Posterior vena cava (tissue), 2 donors: ENCODE measurements at places on chromosomes 2 and 18.

- no peak for DNase-seq
Measured at GRCh38 chr18:58671632-58672564, 633 bp downstream of the MALT1 start.

- no peak for DNase-seq
Measured at GRCh38 chr2:152200101-152200500, 24.5 kb upstream of the STAM2 start.

DNA sequence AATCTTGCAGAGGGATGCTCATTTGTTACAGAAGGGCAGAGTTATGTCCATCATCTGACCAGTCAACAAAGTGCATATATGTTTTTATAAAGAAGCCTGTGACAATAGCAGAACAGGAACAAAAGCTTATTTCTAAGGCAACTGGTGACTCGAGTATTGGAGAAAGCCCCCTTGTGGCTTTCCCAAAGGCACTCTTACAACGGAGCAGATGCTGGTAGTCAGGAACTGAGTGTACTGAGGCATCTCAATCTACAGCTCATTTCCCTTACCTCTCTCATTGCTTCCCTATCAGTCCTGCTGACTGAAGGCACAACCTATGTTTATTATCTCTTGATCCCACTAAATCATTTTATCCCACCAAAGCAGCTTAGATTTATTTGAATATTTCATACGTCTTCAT lies 557.1 kb upstream of the CHAC2 start:
- DNase-seq, result no peak

GRCh38 chr2:17538022-17538843 lies 2.3 kb upstream of the VSNL1 start:
- DNase-seq, result no peak

GRCh38 chr2:19141234-19142004 lies 217.0 kb downstream of the OSR1 start:
- DNase-seq, result no peak

- DNase-seq, result no peak
Measured at GRCh38 chr2:111032721-111033429, 87.8 kb upstream of the BCL2L11 start.

GRCh38 chr2:49948091-49948490 lies 793.8 kb upstream of the FSHR start:
- DNase-seq, result no peak

DNA sequence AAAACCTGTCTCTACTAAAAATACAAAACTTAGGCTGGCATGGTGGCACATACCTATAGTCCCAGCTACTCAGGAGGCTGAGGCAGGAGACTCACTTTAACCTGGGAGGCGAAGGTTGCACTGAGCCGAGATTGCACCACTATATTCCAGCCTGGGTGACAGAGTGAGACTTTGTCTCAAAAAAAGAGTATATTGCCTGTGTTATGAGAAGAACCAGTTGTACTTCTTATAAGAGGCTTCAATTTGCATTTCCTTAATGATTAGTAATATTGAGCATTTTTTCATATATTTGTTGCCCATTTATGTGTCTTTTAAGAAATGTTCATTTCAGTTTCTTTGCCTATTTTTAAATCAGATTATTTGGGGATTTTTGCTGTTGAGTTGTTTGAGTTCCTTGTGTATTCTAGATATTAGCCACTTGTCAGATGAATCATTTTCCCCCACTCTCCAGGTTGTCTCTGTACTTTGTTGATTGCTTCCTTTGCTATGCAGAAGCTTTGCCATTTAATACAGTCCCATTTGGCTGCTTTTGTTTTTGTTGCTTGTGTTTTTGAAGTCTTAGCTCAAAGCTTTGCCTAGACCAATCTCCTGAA lies 75.8 kb upstream of the LRPPRC start:
- no peak for DNase-seq

DNA sequence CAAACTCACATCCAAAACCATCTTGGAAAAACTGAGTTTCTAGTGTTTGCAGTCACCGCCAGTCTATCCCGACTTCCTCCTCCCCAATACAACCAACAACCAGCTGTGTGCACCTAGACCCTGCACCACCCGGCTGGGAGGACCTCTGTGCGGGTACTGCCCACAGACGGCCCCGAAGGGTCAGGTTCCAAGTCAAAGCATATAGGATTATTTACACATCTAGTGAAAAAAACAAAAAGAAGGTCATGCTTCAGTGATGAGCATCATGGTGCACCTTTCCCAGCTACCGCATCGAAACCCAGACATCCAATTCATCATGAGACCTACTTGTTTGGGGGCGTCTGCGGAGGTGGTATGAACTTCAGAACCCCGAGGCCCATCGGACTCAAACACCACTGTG lies 124.8 kb downstream of the ZNF516 start:
- DNase-seq, result no peak

DNA sequence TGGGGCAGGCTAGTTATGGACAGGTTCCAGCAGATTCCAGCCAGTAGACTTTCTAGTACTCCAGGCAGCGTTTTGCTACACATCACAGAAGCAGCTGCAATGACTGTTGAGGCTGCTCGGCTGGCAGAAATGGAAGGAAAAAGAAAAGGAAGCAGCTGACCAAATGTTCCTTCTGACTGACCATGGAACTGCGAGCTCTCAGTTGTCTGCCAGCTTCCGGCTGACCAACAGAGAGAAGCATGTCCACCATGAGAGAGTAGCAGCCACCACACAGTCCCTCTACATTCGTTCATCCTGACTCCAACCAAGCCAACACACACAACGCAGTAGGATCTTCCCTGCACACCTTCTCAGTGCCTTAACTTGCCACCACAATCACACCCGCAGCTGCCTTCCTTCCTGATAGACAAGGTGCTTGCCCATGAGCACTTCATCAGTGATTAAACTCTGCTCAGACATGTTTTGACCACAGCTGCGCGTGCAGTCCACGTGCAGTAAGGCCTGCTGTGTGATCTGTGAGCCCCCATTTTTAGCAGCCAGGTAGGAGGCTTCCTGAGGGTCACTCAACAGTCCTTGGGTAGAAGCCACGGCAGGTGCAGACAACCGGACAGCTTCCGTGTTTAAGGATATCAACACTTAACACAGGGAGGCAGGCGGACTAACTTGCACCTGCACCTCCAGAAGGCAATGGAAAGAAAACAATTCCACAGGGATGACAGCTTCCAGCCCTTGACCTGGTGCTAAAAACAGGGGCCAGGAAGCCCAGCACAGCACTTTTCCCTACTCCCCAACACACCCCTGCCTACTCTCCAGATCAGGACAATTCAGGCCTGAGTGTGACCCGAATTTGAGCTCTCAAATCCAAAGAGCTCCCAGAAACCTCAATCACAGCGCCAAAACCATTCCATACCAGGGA lies 996 bp downstream of the TGFBRAP1 start:
- DNase-seq, result peak; percentile 84
